SJSA1 (cell line): ENCODE measurements at places on chromosomes 13 and 19.

GRCh38 chr13:50309882-50310594 lies 294.8 kb downstream of the KCNRG start:
- DNase-seq: no peak

- DNase-seq: no peak
Observed at GRCh38 chr13:44040070-44040817, 160.5 kb downstream of the LACC1 start.

GRCh38 chr19:3162418-3163229 lies 15.9 kb upstream of the S1PR4 start:
- DNase-seq: no peak

DNA sequence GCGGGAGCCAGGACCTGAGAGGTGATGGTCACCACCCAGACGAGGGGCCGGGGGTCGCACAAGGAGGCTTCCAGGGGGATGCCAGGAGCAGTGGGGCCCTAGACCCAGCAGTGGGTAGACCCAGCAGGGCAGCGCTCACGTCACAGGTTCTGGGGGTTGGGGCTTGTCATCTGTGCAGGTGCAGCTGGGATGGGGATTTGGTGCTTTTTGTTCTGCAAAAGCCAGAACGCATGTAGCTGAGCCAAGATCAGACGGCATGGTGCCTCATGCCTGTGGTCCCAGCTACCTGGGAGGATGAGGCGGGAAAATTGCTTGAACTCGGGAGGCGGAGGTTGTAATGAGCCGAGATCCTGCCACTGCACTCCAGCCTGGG lies 15.1 kb downstream of the CSNK1G2 start:
- no peak for DNase-seq

- DNase-seq: no peak
Observed at GRCh38 chr19:38009650-38010242, 102.7 kb downstream of the SIPA1L3 start.

DNA sequence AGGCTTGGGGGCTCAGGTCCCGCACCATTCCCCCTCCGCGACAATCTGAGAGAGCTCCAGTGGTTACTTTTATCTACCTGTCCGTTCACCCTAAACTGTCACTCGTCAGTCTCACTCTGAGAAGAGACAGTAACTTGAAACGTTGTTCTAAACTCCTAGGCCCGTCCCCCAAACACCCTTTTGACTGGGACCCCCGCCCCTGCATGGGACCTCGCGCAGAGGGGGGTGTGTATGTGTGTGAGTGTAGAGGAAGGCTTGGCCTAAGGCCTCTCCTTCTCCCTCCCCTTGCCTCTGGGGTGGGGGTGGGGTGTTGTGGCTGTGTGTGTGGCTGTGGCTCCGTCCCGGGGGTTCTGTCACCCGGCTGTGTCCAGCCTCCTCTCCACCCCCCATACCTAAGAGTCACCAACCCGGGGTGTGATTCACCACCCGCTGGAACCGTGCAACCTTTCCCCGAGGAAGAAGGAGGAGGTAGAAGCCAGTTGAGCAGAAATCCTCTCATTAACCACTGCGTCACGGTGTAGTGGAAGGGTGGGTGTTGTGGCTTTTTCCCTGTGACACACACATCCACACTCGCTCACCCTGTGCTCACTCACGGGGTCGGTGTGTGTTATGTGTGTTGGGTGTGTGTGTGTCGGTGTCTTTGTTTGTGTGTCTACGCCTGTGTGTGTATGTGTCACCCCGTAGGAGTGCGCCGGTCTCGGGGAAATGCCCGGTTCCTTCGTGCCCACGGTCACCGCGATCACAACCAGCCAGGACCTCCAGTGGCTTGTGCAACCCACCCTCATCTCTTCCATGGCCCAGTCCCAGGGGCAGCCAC lies 2.4 kb downstream of the FOSB start:
- DNase-seq: peak; percentile 79
